ENCODE measurements at places on chromosomes 2 and 18. TPM values are rescaled to one million over a fixed set of nuclear protein-coding genes. Genes with fewer than 3 reads are reported as not detected.

Gene DTNA
- total RNA-seq: 0.25 TPM

Gene INPP5D
- 129 TPM for total RNA-seq

Gene DES
- total RNA-seq: not detected

Gene ONECUT2
- not detected for total RNA-seq

Gene ALPI
- total RNA-seq: not detected

Gene CNDP1
- not detected for total RNA-seq

Gene SNORC
- 1.6 TPM for total RNA-seq

Gene ATG4B
- total RNA-seq: 89.4 TPM

Gene GCG
- total RNA-seq: not detected

Gene GAREM1
- total RNA-seq: not detected

All from T-helper 2 cell treated with Interferon-gamma antibody and Interleukin-4, amounts not matched to agents 100 ng/mL and 5 ng/mL, for 36 hours (primary cell).